ENCODE measurements at places on chromosomes 4 and X.

DNA sequence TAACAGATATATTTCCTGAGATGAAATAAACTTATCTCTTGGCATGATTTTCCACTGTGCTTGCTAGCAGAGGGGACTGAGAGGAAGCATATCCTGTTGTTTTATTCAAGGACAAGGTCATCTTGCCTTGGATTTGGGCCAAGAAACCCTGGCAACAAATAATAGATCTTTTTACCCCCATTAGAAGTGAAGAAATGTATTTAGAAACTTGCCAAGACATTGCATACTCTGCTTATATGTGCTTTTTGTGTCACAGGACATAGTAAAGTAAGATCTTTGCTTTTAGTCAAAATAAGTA, 170.2 kb downstream of the RAPGEF2 start:
- DNase-seq: no peak

DNA sequence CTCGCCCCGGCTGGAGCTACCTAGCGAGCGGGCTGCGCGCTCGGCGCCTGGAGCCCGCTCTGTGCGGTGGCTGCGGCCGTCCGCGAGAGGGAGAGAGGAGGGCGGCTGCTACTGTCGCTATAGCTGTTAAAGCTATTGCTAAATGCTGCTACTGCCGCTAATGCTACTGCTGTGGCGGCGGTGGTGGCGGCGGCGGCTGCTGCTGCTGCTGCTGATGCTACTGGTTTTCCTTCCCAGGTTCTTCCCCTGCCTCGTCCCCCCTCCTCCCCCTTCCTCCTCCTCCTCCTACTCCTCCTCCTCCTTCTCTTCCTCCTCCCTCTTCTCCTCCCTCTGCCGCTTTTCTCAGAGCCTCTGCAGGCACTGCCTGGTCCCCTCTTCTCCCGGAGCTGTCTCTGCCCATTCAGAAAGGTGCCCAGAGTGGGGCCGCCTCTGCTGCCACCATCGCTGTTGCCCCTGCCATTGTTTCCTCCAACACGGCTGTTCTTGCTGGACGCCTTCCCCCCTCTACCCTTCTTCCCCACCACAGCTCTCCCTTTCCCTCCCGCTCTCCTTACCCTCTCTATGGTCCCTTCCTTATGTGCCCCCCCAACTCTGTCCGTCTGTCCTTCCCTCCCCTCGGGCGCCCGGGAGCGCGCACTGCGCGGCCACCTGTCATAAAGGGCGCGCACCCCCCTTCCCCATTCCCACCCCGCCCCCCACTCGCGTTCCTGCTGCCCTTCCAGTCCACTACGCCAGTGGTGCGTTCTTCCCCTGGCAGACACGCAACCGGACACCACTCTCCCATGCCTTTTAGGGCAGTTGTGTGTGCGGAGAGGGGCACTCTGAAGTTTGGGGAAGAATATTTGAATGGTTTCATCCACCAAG, at the start of gene NEXMIF:
Gene NEXMIF, minus strand, starts transcription at position 228 of the 864 bp plus-strand sequence.
- DNase-seq: no peak

DNA sequence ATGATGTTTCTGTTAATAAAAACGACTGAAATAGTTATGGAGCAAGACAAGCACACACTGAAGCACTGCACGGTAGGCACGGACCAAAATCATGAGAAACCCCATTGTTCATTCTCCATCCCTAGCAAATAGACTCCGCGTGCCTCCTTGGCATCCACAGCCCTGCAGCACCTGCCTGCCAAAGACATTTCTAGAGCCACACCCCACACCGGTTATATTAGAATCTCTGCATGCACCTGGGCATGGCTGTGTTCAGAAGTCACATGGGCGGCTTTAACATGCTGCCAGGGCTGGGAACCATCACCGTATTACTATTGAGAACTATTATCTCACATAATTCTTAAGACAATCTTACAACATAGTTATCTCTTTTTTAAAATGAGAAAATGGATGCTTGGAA, 5.9 kb downstream of the PDLIM3 start:
- no peak for DNase-seq

GRCh38 chr4:152898606-152899005, 37.5 kb upstream of the FHDC1 start:
- DNase-seq: no peak

DNA sequence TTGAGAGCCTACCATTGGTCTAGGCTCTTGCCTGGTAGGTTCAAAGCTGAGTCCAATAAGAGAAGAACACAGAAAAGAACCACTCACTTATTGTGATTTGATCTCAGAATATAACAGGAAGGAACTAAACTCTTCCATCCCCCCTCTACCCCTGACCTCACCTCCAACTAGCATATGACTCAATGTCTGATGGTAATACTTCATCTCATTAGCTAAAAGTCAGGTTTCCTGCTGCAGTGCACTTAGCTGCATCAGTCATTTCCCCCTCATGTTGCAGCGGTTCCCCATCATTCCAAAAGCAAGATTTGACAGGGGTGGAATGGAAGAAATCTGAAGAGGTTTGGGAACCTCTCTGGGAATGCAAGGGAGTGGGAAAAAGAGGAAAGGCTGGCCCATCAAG, 289.5 kb downstream of the SMARCA1 start:
- DNase-seq: no peak

DNA sequence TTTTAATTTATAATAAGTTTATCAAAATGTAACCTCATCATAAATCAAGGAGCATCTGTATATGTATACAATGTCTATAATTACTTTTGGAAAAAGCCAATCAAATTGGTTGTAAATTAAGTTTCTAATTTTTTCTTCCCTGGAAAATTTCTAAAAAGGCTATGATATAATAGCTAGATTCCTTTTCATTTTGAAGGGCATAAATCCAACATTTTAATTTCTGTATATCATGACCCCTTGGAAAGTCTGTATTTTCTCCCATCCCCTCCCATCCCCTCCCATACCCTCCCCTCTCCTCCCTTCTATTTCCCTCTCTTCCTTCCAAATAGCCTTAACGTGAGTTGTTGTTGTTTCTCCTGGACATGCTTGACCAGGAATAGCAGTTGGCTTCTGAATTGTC, 247.1 kb upstream of the FSTL5 start:
- no peak for DNase-seq

DNA sequence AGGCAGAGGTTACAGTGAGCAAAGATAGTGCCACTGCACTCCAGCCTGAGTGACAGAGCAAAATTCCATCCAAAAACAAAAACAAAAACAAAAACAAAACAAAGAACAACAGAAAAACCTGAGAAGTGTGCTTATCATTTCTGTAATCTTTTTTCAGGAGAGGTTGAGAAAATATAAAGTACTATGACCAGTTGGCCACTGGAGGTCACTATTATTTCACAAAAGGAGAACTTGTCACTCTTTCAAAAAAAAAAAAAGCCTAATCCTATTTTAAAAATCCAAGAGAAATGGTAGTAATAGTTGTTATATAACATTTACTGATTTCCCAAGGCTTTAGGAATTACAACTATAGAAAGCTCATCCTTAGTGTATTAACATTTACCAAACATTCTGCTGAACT, 24.9 kb upstream of the RNF150 start:
- DNase-seq: no peak

DNA sequence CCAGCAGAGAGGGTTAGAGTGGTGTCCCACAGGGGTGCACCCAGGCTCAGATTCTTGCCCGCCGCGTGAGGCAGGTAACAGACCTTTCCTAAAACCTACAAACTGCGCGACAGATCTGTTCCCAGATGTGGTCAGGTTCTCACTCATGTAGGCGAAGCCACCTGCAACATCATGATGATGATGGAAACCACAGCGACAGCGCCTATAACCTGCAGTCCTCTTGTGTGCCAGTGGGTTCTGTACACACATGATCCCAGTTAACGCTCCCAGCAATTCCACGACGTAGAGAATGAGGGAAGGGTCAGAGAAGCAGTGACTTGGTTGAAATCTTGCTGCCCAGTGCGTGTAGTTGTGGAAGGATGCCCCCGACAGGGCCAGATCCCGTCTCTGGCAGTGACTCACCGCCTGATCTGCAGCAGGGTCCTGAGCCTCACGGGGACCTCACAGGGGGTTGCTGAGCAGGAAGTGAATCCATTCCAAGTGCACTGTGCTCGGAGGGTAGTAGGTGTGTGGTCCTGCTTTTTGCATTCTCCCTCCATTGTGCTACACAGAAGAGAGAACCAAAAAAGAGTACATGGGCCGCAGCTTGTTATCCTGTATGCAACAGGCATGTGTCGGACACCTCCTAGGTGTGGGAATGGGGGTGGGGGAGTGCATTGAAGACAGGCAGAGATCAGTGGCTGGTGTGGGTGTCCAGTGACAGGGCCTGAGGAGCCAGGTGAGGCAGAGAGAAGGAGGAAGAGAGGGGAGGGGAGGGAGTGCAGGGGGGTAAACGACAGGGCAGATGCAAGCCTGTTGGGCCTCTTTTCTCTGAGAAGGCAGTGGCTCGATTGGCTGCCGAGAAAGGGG, 66.6 kb downstream of the MTMR1 start:
- DNase-seq: no peak

GRCh38 chr4:120902925-120903324, 19.6 kb downstream of the PRDM5 start:
- no peak for DNase-seq

DNA sequence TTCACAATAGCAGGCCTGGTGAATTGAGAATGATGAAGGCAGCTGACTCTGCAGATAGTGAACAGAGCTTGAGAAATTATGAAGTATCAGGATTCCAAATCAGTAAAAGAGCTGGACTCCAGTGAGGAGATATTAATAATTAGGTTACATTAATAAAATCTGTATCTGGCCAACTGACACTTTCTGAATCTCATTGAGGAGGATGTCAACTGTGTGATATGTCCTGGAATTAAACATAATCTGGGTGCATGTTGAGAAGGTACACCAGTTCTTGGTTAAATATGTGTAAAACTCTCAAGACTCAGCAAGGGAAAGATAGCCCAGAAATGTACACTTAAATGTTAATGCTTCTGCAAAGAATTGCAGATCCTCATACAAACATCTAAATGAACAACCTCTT, 177.8 kb upstream of the SFRP2 start:
- no peak for DNase-seq

GRCh38 chr4:138014590-138015288, 227.4 kb downstream of the SLC7A11 start:
- DNase-seq: no peak

DNA sequence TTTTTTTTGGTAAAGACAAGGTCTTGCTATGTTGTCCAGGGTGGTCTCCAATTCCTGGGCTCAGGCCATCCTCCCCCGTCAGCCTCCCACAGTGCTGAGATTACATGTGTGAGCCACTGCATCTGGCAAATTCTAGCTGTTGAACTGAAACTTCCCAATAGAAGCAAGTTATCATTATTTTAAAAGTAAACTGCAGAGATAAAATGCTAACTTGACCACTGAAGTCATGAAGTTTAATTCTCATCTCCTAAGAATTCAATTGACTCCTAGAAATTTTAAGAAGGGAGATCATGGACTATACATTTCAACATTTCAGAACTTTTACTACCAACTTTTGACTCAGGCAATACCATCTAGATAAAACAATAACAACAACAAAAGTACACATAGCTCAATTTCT, 11.7 kb upstream of the EXOSC9 start:
- no peak for DNase-seq

DNA sequence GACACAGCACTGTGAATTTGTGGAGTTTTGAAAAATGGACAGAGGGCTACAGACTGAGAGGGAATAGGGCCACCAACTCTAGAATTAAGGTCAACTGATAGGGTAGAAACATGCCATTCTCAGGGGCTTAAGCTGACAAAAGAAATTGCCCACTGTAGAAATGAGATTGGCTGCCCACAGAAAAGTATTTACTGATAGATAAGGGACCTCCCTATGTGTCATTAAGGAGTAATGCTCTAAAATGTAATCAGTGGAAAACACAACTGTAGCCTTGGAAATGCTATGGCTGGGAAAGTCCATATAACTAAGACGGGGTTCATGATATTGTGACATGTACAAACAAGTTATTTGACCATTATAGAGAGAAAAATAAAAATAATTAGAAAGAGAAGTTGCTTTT, 4.6 kb downstream of the RTL9 start:
- DNase-seq: no peak

GRCh38 chr4:172344308-172344938, 531.2 kb downstream of the GALNTL6 start:
- DNase-seq: no peak

GRCh38 chrX:56803850-56804681, 75.0 kb downstream of the NBDY start:
- DNase-seq: no peak

DNA sequence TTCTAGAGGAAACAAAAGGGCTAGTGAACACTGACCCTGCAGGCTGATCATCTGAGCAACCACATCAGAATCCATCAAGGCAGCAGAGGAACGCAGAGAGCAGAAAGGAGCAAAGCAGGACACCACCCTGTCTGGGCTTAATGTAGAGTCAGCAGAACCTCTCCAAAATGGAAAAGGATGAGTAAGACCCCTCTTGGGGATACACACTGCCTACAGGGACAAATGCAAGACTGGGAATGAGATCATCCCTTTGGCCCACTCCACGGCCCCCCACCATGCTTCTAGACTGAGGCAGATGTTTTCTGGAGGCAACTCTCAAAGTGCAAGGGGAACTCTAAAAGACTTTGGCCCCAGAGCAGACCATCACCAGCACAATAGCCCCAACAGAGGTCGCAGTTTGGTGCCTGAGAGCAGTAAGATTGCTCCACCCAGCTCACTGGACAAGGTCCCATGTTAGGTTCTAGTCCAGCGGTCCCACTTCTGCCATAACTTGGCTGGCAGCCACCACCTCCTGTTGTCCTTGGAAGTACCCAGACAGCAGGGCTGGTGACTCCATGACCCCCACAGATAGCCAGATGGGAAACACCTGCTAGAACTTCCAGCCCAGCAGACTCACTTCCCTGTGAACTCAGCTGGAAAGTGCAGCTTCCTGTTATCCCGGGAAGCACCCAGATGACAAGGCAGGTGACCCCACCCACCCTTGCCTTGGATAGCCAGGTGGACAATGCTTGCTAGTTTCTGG, 372.7 kb downstream of the INPP4B start:
- no peak for DNase-seq

GRCh38 chr4:123419885-123420755, 23.5 kb downstream of the SPRY1 start:
- no peak for DNase-seq

DNA sequence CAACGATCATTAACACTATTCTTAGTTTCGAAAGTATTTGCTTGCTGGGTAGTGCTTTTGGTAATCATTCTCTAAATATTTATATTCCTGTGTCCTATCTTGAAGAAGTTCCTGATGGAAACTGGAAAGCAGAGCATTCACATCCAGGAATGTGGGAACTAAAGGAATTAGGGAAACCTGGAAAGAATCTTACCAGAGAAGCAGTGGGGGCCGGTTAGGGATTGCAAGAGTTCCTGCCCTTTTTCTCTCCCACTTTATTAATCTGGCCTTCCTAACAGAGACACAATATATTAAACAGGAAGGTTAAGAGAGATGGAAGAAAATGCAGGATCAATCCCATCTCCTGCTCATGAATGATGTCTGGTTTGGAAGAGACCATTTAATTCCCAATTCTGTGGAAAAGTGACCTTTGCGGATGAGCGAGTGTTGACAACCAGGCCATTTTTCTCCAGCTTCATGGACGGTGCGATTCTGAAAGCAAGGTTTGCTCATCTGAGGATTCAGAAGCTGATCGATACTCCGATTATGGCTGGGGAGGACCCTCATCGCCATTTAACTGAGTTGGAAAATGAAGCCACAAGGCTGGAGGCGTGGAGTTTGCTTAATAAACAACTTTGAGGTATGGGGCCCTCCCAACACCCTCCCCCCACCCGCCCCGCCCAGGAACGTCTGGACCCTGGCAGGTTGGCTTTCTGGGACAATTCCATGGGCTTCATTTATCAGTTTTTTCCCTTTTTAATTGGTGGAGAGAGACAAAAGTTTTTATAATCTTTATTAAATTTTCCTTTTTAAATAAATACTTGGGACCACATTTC, 52.3 kb downstream of the C4orf51 start:
- DNase-seq: no peak

GRCh38 chr4:183074288-183074990, 24.6 kb upstream of the WWC2 start:
- no peak for DNase-seq

- DNase-seq: no peak
Observed at GRCh38 chr4:176534566-176534965, 214.8 kb downstream of the SPCS3 start.

All from frontal cortex (tissue), 4 donors.